Stimulated activated CD8-positive, alpha-beta memory T cell treated with anti-CD3 and anti-CD28 coated beads, Interleukin-12 subunit alpha, Interleukin-12 subunit beta, amount 100 ng/mL, for 4 hours (primary cell): ENCODE measurements at places on chromosomes 1 and 21.

- DNase-seq: no peak
Measured at GRCh38 chr21:42580076-42580792, 66.6 kb downstream of the SLC37A1 start.

DNA sequence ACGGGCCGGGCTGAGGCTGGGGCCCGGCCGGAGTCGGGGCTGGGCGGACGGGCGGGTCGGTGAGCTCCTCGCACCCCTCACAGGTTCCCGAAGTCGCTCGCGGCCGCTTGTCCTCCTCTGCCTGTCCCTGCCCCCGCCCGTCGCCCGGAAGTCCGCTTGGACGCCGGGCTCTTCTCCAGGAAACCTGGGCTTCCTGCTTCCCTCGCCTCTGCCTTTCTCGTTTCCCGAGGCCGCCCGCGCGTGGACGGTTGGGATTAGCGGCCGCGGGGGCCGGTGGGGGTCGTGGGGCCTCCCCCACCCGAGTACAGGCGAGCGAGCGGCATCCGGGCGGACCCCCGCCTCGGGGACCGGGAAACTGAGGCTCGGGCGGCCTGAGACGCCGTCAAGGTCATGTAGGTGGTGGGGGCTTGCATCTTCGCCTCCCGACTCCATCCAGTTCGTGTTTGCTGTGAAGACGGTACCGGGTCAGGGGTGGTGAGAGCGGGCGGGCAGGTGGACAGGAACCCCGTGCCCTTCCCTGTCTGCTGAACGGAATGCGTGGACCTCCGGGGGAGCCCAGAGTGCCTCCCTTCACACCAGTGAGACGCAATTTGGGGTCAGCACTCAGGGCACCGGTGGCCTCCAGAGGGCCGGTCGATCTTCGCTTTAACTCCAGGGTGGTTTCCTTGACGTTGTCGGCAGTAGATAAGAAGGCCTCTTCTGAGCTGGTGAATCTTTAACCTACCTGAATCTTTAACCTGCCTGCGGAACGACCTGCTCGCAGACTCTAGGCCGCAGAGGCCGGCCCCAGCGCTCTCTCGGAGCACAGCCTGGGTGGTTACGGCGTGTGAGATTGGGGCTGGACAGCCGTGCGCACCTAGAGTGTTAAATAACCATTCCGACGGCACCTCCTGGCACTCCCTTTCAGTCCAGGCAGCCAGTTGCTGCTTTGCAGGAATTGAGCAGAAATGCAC is 686 bp downstream of the ARF1 start:
- DNase-seq: no peak

- no peak for DNase-seq
Measured at GRCh38 chr1:59457786-59458185, 160.9 kb downstream of the FGGY start.

DNA sequence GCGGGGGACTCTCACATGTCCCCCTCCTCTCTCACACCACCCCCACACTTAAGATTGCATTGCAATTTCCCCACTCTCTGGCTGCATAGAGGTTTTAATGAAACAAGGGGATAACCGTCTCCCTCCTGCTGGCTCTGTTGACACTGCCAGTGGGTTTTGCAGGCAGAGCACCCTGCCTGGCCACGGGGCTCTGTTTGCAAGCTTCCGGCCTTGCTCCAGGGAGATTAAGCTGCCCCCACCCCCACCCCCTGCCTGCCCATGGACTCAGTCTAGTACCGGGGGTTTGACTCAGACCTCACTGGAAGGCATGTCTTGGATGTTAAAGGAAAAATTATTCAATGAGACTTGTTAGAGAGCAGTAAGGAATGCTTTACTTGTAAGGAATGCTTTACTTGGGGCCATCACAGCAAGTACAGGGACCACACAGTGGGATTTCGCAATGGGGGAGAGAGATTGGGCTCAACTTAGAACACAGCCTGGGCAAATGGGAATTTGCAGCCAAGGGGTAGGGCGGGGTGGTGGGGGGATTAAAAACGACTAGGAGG is 101.0 kb downstream of the AJAP1 start:
- DNase-seq: no peak

GRCh38 chr1:214086945-214087344 is 99.2 kb downstream of the PROX1 start:
- DNase-seq: no peak

GRCh38 chr1:205447457-205448341 is 8.1 kb downstream of the BLACAT1 start:
- no peak for DNase-seq

- DNase-seq: no peak
Measured at GRCh38 chr1:68230901-68231626, 1.3 kb downstream of the WLS start.

DNA sequence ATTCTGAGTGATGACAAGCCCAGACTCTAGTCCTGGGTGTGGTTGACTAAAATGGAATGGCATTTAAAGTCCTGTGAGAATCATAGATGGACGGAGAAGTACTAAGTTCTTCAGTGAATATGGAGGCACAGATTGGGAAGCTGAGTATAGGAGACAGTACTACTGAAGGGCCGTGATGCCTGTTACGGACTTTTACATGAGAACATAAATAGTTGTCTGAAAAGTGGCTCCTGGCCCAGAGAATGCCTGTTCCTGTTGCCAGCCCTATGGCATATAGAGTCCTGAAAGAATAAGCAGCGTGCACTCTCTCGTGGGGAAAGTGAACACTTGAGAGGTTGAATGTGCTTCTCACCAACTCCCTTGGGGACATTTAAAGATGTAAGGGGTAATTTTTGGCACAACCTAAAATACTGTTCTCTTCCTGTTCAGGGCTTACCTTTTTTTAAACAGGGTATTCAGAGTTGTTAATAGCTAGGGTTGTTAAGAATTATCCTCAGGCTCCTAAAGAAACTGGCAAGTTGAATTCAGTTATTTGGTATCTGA is 20.4 kb downstream of the CCT8 start:
- no peak for DNase-seq

DNA sequence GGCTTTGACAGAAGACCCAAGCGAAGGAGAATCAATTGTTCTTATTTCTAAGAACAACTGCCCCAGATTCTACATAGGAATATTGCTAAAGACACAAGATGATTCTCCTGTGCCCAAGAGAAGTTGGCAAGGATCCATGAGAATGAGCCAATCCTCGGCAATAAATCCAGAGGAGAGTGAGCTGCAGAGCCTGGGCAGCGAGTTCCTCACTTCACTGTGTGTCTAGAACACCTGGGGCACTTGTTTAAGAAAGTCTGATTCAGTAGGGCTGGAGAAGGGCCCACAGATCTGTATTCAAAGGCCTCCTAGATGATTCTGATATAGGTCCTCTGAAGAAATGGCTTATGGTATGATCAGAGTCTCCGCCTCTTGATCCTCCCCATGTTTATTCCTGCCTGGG is 31.8 kb downstream of the GADD45A start:
- DNase-seq: no peak
